ENCODE measurements at places on chromosomes 3 and 15. TPM values are rescaled to one million over a fixed set of nuclear protein-coding genes. Genes with fewer than 3 reads are reported as not detected.

DNA sequence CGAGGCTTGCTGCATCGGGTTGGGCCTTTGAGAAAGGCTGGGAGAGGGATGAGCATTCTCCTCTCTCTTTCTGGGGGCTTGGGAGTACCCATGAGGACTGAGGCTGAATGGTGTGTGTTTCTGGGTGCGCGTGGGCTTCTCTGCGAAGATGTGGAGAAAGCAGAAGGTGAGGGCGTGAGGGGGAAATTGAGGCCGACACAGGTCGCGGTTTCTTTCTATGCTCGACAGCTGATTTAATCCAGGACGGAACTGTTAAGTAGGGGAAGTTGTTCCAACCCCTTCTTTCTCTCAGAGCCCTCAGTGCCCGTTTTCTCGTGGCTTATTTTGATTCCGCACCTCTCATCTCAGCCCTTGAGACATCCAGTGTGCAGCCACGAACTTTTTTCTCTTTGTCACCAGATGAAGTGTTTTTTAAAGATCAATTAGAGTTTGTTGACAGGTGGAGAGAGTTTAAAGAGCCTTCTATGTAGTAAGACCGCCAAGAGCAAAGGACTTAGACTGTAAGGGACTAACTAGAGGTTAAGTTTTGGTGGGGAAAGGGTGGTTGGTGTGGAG lies 711 bp downstream of the STARD9 start:
- peak; percentile 71 for DNase-seq

GRCh38 chr15:61654918-61655317 lies 405.3 kb downstream of the VPS13C start:
- no peak for DNase-seq

DNA sequence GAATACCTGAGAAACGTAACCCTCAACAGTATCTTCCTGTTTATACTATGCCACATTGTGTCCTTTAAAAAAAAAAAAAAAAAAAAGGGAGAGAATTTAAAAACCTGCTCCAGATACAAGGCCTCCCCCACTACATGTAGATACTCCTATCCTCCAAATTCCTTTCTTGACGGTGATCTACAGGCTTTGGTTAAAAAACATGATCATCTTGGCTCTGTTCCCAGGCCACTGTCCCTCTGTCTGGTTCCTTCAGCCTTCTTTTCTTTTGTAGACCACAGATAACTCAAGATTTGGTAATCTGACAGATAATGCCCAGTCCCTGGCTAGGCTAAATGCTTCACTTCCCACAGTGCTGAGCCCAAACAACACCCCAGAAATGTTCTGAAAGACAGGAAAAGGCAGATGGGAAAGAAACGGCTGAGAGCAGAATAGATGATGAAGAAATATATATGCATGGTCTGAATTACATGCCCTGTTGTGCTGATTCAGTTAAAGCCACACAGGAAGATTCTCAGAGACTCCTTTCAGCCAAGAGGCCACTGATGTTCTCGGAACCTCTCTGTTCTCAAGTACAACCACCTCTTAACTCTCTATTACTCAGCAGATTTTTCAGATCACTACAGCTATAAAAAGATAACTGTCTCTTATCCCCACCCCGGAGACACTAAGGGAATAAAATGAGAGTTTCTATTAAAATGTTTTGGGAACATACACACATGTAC lies 48.3 kb downstream of the NPTN start:
- DNase-seq = no peak

DNA sequence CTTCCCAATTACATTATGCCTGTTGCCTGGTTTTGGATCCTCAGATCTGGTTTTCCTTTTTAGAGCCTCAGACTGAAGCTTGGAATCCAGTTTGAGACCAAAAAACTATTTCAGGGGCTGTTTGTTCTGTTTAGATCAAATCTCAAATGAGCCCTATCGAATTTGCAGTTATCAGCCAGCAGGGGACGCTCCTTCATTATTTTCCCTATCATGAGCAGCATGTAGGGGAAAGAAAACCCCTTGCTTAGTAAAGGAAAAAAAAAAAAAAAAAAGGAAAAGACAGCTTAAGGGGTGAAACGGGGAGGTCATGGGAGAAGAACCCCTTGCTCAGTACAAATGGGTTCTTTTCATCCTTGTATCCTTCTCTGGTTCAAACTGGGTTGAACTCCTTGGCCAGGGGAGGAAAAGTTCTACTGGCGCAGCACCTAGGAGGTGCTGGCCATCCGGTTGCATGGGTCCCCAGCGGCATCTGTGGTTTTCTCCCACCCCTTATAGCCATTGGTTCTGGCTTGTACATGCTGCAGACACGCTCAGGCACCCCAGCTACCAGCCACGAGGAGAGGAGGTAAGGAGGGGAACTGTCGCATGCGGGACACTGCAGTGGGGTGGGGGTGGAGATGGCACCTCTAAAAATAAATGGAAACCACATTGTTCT lies 1375.1 kb upstream of the ALCAM start:
- DNase-seq = peak; percentile 34

DNA sequence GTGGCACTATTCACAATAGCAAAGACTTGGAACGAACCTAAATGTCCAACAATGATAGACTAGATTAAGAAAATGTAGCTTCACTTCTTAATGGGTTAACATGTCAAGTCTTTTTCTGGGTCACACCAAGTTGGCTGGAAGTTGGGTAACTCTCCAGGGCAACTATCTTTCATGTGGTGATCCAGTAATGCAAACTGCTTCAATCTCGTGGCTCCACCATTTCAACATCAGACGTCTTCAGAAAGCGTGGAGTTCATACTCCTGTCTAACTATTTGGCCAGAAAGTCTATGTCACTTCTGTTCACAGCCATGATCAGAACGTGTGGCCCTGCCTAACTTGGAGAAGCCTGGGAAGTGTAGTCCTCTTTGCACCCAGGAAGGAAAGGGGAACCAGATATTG lies 32.2 kb downstream of the DUT start:
- DNase-seq = peak; percentile 48

DNA sequence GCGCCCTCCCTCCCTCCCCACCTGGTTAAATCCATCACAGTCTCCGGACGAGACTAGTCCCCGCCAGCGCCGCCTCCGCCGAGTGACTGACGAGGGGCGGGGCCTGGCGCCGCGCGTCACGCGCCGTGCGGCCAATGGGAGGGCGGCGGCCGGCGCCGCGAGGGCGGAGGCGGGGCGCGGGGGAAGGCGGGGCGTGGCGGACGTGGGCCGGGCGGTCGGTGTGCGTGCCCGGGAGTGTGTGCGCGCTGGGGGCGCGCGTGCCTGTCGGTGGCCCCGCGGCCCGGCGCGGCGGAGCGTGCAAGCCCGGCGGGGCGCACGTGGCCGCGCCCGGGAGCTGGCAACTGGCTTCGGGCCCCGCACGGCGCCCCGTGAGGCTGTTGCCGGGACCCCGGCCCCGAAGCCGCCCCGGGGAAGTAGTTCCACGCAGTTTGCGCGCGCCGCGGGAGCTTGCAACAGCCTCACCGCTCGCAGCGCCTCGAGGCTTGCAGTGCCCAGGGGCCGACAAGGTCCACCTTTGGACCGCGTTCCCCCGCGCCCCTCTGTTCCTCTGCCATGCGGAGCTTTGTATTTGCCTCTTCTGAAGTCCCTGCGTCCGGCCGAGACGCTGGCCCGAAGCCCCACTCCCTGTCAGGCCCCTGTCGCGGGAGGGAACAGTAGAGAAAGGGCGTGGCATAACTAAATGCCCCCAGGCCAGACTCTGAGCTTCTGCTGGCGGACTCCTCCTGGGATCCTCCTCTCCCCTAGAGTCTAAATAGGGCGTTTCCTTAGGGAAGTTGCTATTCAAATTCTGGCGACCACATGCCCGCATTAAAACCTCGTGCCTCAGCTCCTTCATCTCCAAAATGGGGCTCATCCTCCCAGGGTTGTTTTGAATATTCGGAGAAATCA lies 400.9 kb downstream of the SHQ1 start:
- peak; percentile 96 for DNase-seq

The KLHL25 gene
- total RNA-seq = 16.7 TPM

The KBTBD13 gene
- 3.3 TPM for total RNA-seq

The UCN2 gene
- 0.81 TPM for total RNA-seq

DNA sequence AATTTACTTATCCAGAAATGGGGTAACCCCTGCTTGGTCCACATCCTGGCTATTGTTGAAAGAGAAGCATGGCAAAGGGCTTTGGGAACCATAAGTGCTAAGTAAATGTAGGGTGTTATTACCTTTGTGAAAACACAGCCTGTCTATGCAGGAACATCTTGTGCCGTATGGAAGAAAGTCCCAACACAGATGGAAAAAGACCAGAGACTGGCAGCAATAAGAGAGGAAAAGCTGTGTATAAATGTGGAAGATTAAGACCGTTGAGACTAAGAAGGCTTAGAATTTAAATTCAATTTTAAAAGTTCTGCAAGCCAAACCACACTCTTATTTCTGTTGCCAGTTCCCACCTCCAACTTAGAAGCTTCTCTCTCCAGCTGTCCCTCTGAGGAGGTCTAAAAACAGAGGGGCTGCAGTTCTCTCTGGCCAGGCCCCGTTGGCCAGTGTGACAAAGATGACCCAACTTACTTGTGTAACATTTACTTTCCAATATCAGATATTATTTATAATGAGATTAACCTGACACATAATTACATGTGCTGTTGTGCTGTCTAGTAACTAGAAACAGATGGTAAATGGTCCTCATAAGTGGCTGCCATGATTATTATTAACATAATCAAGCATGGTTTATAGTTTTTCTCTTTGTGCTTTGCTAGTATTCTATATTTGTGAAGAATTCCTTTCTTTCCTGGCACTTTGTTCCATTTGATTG lies 7.0 kb downstream of the MINDY4B start:
- no peak for DNase-seq

DNA sequence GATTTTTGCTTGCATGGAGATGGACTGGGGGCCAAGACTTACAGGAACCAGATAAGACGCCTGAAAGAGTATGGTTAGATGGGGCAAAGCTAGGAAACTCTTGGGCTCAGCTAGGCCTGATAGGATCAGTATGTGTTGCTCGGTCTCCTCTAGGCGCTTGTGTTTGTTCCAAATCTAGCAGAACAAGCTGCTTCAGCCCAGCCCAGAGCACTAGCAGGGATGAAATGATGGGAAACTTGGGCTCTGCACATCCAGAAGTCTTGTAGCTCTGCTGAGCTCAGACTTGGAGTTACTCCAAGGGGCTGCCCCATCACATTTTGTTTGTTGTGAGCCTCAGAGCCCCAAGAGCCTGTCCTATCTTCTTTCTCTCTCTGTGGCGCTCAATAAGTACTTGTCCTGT lies 34.7 kb downstream of the FOXL2 start:
- peak; percentile 32 for DNase-seq

GRCh38 chr15:98874370-98874769 lies 133.2 kb downstream of the PGPEP1L start:
- no peak for DNase-seq

DNA sequence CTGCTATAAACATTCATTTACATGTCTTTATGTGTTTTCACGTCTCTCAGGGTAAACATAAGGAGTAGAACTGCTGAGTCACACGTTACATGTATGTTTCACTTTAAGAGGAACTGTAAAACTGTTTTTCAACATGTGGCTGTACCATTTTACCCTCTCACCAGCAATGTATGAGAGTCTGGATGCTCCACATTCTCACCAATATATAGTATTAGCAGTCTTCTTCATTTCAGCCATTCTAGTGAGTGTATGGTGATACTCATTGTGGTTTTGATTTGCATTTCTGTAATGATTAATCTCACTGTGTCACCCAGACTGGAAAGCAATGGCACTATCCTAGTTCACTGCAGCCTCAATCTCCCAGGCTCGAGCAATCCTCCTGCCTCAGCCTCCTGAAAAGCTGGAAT lies 37.1 kb downstream of the PHC3 start:
- DNase-seq = no peak

DNA sequence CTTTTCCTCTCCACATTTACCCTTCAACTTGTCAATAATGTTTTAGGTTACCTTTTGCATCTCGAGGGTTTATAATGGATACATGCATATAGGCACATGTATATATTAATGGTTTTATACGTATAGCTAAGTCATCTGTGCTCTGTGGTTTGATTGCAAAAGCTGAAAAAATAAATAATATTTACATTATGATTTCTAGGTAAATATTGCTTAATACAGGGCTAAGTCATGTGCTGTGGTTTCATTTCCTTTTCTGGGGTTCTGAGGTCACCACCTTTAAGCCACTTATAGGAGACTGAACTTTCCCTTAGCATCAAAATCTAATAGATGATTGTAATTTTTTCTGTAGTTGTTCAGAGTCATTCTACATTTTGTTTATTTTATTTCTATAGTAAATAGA lies 33.1 kb downstream of the LPP start:
- DNase-seq = no peak

- no peak for DNase-seq
These were observed 40.3 kb downstream of the CTNNB1 start for GRCh38 chr3:41239587-41239986.

DNA sequence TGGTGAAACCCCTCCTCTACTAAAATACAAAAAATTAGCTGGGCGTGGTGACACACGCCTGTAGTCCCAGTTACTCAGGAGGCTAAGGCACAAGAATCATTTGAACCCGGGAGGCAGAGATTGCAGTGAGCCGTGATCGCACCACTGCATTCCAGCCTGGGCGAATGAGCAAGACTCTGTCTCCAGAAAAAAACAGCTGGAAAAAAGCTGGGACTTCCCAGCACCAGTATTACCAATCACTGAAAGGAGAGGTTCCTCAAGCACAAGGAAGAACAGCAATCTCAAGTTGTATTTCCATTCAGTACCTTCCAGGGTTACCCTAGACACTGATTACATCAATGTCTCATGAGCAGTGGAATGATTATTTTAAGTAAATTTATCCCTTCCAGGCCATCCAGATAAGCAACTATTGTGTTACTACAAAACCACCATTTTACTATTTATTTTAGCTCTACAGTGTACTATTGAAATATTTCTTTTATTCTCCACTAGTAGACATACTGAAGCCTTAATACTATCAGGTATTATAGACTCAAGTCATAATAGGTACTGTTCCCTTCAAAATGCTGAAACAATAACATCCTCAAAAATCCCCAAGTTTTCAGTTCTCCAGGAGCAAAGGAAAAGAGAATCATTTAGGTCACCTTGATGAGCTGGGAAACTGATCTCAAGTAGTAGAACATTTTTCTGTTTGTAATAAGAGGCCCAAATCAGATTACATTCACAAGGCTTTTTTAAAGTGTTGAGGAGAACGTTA lies 54.8 kb upstream of the VGLL4 start:
- no peak for DNase-seq

The SLC9A9 gene
- total RNA-seq = 1.5 TPM

The C3orf70 gene
- 0.42 TPM for total RNA-seq

The TM6SF1 gene
- 0.49 TPM for total RNA-seq

DNA sequence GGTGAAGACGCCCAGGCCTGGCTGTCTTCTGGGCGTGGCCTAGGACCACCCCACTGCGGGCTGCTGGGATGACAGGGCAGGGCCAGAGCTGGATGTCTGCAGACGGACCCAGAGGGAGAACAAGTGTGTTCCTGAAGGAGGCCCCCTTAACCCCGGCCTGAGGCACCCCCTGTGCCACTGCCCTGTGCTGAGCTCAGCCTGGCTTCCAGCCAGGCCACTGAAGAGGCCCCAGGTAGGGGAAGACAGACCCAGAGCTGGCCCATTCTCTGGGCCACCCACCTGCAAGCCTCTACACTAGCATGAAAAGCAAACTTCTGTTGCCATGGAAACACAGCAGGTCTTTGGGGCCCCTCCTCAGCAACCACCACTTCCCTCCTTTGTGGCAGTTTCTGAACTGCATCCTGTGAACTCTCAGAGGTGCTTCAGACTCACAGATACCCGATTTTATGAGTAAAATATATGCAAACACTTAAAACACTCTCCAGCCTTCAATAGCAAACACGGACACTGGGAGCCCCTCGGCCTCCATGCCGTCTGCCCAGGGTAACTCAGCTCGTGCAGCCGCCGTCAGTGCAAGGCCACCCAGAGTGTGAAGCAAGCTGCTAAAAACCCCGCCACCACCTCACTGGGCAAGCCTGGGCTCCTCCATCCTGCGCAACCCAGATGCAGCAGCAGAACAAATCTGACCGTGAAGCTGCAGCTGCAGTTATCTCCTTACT lies 42.5 kb downstream of the CMTM6 start:
- DNase-seq = no peak

The DPPA4 gene
- total RNA-seq = 0.51 TPM

Measured in cardiac muscle cell (in vitro differentiated cells and primary cell).